ENCODE measurements at places on chromosomes 1 and 21.

DNA sequence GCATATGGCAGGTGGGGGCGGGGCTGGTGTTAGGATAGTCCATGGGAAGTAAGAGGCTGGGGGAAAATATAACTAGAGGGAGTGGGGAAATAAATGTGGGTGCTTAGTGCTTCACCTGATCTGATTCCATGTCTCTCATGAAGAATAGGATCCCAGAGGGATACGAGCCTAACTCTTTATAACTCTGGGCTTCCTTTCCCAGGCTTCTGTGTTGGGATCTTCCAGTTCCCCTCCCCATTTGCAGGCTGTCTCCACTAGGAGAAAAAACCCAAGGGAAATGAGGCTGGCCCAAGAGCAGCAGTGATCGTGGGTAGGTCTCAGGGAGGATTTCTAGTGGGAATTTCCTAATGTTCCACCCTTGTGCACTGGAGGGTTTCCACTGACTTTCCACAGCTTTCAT, 1.6 kb downstream of the KCNJ9 start:
- DNase-seq = no peak

DNA sequence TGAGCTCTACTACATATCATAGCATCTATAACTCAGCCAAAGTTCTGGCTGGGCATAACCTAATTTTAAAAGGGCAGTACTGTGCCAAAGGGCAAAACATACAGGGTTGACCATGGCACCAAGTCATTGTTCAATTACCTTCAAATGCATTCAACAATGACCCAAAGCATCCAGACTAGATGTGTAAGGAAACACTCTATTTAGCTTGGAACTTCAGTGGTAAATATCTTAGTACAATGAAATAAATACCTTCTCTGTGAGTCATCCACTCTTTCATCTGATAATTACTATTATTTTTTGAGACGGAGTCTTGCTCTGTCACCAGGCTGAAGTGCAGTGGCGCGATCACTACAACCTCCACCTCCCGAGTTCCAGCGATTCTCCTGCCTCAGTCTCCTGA, 70.0 kb downstream of the NVL start:
- DNase-seq = no peak

- DNase-seq = no peak
These were observed 7.1 kb downstream of the PHLDA3 start for GRCh38 chr1:201461645-201462441.

GRCh38 chr1:70044832-70045231, 160.5 kb downstream of the LRRC40 start:
- DNase-seq = no peak

- DNase-seq = no peak
These were observed 100.7 kb downstream of the KCTD3 start for GRCh38 chr1:215667761-215668160.

- no peak for DNase-seq
These were observed at the start of gene SLAMF1 for GRCh38 chr1:160646711-160647328. Gene SLAMF1, minus strand, starts transcription at chr1:160647044. Its CDS starts 99 bp downstream, at chr1:160646945.

- no peak for DNase-seq
These were observed 2.5 kb upstream of the DUSP23 start for GRCh38 chr1:159778266-159778665.

DNA sequence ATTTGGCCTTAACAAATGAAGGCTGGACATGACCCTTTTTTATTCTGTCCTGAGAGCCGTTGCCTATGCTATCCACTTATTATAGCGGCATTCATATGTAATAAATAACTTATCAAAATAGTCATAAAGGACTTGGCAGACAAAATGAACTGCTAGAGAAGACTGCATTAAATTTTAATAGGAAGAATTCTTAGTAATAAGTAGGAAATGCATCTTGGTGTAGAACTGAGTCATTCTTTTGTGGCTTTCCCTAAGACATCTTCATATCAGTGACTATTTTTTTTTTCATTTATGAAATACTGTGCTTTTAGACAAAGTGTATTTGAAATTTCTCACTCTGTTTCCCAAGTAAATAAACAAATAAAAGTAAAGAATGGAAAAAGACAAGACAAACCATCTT, 45.6 kb downstream of the PBX1 start:
- DNase-seq = no peak

GRCh38 chr1:167938080-167938636, 1.3 kb upstream of the MPC2 start:
- DNase-seq = no peak

DNA sequence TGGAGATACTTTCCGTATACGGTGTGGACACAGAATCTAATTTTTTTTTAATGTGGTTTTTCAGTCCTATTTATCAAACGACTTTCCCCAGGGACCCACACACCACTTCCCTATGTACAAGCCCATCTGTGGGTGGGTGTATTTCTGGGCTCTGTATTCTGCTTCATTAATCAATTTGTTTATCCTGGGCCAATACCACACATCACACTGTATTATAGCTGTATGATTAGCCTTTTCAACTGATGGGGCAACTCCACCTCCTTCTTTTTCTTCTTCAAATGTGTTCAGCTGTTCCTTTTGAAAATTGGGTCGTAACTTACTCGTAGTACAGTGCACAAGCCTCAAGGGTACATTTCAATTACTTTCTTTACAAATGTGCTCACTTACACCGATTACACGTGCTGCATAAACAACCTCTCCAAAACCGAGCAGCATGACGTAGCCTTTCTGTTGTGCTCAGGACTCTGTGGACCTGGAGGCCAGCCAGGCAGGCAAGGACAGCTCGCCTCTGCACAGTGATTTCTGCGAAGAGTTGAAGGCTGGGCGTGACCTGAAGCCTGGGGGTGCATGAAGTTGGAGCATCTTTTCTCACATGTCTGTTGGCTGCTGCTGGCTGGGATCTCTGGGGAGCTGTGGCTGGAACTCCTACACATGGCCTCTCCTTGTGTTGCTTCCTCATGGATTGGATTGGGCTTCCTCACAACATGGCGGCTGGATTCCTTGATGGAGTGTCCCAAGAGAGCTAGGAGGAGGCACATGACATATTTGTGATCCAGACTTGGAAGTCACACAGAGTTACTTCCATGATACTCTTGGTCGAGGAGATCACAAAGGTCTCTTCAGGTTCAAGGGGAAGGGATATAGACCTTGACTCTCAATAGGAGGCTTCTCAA, 126.5 kb downstream of the CRYAA start:
- DNase-seq = no peak

Measured in H1 (cell line).